ENCODE measurements at places on chromosomes 6 and 20.

DNA sequence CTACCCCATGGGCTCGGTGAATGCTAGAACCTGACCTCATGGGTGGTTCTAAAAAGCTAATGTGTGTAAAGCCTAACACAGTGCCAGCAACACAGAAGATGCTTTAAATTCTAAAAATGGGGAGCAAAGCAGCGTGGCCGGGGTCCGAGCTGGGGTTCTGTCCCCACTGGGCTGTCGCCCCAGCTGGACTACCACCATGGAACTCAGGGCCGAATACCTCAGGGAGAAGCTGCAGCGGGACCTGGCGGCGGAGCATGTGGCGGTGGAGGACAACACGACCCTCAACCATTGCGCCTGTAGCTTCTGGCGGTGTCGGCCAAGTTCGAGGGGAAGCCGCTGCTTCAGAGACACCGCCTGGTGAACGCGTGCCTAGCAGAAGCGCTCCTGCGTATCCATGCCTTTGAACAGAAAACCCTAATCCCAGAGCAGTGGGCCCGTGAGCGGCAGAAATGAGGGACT, 8.4 kb downstream of the SOX4 start:
- no peak for DNase-seq

- DNase-seq, result no peak
These were observed 24.3 kb downstream of the EPB41L2 start for GRCh38 chr6:131038597-131039344.

DNA sequence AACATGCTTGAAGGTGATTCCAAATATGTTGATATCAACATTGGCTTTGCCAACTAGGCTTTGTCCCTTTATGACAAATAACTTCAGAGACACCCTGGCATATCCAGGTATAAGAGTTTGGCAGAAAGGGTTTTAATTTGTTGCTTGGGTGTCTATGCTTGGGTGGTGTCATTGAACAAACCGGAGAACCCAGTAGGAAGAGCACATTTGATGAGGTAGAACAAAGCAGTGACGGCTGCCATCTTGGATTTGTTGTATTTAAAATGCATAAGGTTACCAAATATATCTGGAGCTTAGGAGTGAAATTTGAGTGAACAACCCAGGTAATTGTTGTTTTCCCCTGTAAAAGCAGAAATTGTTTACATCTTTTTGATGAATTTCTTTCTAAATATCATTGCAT, 503.7 kb upstream of the JARID2 start:
- no peak for DNase-seq

GRCh38 chr6:135322427-135323201, 141.5 kb downstream of the MYB start:
- no peak for DNase-seq

DNA sequence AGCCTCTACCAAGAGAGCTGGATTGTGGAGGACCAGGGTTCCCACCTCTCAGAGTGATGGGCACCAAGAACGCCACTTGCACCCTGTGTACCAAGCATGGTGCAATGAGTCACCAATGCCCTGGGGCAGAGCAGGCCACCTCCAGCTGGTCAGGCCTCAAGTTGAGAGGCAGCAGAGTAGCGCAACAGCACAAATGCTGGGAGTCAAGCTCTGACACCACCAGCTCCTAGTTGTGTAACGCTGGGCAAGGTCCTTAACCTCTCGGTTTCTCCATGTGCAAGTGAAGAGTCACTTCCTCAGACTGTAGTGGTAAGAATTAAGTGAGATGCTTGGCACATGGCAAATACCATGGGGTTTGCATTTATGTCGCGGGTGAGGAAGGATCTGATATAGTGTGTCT, 25.6 kb downstream of the GFOD1 start:
- DNase-seq, result no peak

GRCh38 chr20:37280403-37280802, 9.1 kb upstream of the MANBAL start:
- no peak for DNase-seq

- DNase-seq, result no peak
These were observed 155.0 kb downstream of the RNGTT start for GRCh38 chr6:88808381-88808780.

DNA sequence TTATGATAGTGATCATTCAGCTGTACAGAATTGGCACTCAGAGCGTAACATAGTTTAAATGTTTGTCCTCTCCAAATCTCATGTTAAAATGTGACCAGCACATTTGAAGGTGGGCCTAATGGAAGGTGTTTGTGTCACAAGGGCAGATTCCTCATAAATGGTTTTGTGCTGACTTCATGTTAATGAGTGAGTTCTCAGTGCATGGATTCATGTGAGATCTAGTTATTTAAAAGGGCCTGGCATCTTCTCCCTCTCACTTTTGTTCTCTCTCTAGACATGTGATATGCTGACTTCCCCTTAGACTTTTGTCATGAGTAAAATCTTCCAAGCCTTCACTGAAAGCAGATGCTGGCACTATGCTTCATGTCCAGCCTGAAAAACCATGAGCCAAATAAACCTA, 452.4 kb upstream of the PTCHD4 start:
- DNase-seq, result no peak

Data from CD4-positive, alpha-beta T cell treated with Interleukin-21 for 1 hour (primary cell).